ENCODE measurements at places on chromosomes 2 and 18. TPM values are rescaled to one million over a fixed set of nuclear protein-coding genes. Genes with fewer than 3 reads are reported as not detected.

DNA sequence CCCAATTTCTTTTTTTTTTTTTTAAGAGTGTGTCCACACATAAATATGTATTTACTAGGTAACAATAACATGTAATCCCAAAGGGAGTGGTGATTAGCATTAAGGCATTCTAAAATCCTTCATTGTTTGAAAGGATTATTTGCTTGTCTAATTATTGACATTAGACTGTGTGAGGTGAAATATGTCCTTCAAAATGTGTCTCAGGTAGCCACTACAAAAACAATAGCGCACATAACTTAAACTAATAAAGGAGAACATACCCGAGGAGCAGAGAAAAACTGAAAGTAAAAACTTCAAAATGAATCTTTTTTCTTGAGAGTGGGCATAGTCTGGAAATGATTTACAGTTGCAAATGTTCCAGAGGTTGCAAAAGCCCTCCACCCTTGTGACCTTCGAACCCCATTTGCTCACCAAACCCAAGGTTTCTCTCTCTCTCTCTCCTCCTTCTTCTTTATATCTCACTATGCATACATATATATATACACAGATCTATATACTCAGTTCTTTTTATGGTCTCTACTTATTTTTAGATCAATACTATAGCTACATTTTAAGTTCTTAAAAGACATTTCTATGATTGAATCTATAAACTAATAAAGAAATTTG, 24.4 kb upstream of the FRZB start:
- no peak for DNase-seq

GRCh38 chr2:56508662-56509061, 324.9 kb downstream of the CCDC85A start:
- DNase-seq = no peak

DNA sequence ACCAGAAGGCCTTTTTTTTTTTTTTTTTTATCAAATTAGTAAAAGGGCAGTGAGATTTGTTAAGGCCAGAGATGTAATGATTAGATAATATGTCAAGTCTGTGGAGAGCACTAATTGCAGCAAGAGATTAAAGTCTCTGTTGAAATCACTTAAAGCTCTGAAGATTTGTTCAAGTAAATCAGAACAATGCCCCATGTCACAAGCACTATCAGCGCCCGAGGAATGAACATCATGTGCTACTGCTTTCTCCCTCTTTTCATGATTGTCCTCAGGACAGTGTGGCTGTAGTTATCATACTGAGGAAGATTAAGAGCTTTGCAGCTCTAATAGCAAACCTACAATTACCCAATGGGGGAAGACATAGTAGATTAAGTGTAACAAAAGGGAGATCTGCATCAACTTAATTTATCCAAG, 71.1 kb downstream of the TDRD15 start:
- DNase-seq = no peak

The MITD1 gene
- total RNA-seq = 24.3 TPM

- DNase-seq = no peak
These were observed 34.6 kb upstream of the POTEC start for GRCh38 chr18:14577971-14578370.

The NPHP1 gene
- total RNA-seq = 6.4 TPM

GRCh38 chr2:76210551-76210950, 499.8 kb upstream of the GCFC2 start:
- DNase-seq = no peak

DNA sequence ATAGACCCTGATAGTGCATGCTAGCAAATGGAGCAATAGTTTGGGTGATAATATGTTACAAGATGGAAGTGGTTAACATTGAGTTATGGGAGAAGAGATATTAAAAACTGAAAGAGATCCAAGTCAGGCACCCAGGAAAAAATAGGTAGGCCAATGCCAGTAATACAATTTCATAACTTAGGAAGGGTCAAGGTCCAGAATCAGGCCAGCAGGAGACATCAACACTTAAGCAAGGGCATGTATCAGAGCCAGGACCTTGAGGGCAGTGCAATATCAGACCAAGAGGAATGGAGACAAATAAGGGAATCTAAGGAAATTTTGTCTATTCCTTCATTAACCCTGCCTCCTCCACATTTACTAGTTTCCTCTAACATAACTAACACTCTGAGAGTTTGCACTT, 124.1 kb upstream of the NYAP2 start:
- DNase-seq = no peak

- no peak for DNase-seq
These were observed 705.7 kb upstream of the DDX18 start for GRCh38 chr2:117108741-117109267.

DNA sequence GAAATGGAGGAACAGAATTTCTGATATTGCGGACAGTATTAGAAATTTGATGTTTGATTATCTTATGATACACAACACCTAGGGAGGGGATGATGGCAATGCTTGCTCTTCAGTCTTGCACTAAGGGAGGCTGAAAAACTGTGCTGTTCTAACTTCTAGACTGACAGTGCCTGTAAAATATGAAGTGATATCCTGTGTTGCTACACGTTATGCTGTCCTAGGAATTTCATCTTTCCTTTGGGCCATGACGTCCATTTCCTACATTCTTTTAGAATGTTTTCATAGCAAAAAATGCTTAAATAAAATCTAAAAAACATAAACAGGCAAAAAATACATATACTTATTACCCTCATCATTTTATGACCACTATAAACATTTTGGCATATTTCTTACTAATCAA, 55.3 kb downstream of the OSBPL1A start:
- no peak for DNase-seq

The LAMA3 gene
- total RNA-seq = 49.0 TPM

DNA sequence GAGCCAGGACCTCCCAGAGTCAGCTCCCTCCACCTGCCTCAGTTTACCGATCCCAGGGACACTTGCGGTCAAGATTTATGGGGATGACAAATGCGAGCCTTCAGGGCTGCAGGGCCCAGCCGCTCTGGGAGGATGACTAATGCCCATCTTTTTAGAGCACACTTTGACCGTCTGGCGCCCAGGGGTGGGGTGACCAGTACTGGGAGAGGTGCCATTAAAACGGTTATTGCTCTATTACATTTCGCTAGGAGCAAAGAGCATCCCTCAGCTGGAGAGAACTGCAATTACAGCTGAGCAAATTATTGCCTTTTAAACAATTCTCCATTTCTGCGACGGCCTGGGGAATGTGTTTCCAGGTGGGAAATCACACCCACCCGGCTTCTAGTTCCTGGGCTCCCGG, 42.6 kb upstream of the HPCAL1 start:
- peak; percentile 83 for DNase-seq

- DNase-seq = no peak
These were observed 62.1 kb upstream of the KYNU start for GRCh38 chr2:142815375-142815774.

- no peak for DNase-seq
These were observed 10.3 kb upstream of the ALS2 start for GRCh38 chr2:201790989-201791388.

DNA sequence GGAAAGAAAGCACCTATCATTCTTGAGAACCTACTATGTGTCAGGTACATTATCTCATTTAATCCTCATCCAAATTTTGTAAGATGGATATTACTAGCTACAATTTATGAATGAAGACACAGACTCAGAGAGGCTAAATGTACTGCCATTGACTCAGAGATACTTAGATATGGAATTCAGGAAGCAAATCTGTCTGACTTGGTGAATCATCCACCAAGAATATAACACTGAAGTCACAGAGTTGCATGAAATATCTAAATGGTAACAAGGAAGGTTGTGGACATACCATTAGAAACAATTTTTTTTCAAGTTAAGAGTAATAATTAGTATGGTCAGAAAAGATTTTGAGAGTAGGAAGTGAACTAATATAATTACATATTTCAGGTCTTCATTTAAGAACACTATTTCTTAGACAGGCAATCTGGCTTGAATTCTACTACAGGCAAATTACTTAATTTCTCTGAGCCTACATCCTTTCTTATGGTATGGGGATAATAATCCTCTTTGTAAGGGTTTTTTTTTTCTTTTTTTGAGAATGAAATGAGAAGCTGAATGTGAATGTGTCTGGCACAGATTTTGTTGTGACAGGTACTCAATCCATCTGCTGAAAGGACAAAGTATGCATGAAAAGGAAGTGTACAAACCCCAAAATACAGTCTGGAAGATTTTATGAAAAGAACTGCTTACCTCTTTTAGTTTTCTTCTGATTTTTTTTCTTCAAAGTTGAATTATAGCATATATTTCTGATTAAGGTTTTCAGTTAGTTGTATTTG, 14.8 kb upstream of the C2orf66 start:
- DNase-seq = no peak

The SERPINB3 gene
- not detected for total RNA-seq

- DNase-seq = no peak
These were observed 9.6 kb upstream of the SP140L start for GRCh38 chr2:230317366-230317765.

The MAP3K2 gene
- 80.6 TPM for total RNA-seq

DNA sequence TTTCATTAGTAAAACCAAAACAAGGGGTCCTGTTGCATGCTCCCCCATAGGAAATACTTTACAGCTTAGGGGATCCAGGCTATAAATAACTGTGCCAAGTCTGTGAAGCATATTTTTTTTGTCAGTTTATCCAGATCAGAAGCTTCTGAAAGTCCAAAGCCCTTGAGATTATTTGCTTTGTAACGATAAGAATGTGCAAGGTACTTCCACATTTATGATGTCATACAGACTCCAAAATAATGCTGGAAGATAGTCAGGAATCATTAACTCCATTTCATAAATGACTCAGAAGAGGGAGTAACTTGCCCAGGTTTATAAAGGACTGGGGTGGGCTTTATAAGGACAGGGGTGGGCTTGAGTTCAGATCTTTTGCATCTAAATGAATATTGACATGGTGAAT, 29.3 kb downstream of the RDH14 start:
- DNase-seq = no peak

The GALNT13 gene
- total RNA-seq = 0.23 TPM

GRCh38 chr2:26615860-26616705, 25.1 kb downstream of the CIB4 start:
- DNase-seq = peak; percentile 24

GRCh38 chr2:28096421-28096820, 205.9 kb downstream of the BABAM2 start:
- DNase-seq = no peak

The STARD6 gene
- total RNA-seq = not detected

The NHEJ1 gene
- 63.6 TPM for total RNA-seq

The FBXO11 gene
- 40.7 TPM for total RNA-seq

The WDR43 gene
- 37.6 TPM for total RNA-seq

The LRRC30 gene
- not detected for total RNA-seq

DNA sequence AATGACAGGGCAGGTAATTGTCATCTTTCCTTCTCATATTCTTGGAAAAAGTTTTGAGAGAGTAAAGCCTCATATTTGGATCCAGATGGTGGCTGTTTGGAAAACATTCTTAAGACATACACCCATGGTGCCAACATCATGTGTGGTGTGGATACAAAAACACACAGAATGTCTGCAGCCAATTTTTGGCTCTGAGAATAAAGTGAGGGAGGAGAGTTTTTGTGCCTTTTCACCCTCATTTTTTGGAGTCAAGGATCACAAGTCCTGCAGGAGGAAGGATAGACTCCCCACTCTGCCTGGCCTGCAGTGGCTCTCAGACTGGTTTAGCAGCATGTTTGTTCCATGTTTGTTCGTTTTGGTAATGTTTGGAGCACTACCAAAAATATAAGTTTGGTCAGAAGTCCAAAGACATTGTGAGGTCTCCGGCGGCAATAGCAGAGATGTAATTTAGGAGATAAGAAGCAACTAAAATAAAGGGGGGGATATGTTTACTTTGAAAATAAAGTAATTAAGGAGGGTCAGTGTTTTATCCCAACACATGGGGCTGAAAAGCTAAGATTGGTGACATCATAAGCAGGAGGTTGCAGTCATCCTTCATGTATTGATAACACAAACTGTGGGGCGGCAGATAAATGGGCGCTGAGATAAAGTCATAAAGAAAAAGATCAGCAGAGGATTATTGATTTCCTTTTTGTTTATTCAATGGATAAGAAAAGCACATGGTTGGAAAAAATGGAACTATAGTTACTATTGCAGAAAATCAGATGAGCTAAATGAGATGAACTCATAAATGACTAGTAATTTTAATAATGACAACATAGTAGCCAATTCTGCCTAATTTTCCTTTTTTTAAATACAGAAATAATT, 655 bp downstream of the NOSTRIN start:
- DNase-seq = peak; percentile 30

The MCEE gene
- total RNA-seq = 18.2 TPM

The KLF11 gene
- total RNA-seq = 34.7 TPM

GRCh38 chr18:64203295-64203694, 54.4 kb upstream of the LINC00305 start:
- no peak for DNase-seq

The HRH4 gene
- total RNA-seq = not detected

The PCARE gene
- total RNA-seq = not detected

DNA sequence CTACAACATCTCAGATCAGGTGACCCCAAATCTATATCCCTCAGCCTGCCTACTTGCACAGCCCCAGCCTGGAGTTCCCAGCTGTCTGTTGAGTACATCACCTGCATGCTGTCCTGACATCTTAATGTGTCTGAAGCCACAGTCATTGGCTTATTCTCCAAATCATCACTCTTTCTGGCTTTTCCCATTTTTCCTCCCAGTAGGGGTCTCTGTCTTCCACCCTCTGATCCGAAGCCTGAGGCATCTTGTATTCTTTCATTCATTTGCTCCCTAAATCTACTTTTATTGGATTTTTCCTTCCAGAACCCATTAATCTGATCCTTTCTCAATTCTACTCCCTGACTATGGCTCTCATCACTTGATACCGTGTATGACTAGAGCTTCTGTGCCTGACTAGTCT, 332.9 kb upstream of the DCC start:
- DNase-seq = no peak

The MERTK gene
- total RNA-seq = 17.2 TPM

The ABCG8 gene
- 0.87 TPM for total RNA-seq

Data from mucosa of descending colon (tissue), 3 donors.